Fibroblast of the aortic adventitia (primary cell): ENCODE measurements at places on chromosomes 1 and 21. TPM values are rescaled to one million over a fixed set of nuclear protein-coding genes. Genes with fewer than 3 reads are reported as not detected.
A peak's percentile ranks its signal among the peaks of the same experiment; 100 is the strongest.

- DNase-seq = no peak
Measured at GRCh38 chr1:68800182-68800581, 303.3 kb upstream of the DEPDC1 start.

DNA sequence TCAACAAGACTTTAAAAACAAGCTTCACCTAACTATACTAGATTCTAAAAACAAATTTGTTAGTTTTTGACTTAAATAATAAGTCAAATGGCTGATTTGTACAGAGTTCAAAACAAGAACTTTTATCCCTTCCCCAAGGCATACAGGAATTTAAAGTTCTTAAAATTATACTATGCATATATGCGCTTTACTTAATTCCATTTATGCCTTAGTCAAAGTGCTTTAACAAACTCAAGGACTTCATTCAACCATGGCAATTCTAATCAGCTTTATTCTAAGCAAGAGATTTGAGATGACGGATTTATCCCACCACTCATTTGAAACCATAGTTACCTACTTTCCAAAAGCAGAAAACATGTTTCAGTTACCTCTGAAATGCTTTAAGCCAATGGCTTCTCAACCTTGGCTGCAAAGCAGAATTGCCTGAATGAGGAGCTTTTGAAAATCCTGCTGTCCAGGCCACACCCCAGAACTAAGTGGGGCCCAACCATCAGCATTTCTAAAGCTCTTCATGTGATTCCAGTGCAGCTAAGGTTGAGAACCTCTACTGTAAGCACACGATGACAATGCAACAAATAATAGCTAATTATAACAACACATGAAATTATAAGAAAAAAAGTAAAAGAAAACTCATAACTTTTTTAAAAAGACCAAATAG is 44.6 kb downstream of the TTLL7 start:
- DNase-seq = no peak

GRCh38 chr1:36008546-36009197 is 75.2 kb upstream of the TEKT2 start:
- peak; percentile 70 for DNase-seq

DNA sequence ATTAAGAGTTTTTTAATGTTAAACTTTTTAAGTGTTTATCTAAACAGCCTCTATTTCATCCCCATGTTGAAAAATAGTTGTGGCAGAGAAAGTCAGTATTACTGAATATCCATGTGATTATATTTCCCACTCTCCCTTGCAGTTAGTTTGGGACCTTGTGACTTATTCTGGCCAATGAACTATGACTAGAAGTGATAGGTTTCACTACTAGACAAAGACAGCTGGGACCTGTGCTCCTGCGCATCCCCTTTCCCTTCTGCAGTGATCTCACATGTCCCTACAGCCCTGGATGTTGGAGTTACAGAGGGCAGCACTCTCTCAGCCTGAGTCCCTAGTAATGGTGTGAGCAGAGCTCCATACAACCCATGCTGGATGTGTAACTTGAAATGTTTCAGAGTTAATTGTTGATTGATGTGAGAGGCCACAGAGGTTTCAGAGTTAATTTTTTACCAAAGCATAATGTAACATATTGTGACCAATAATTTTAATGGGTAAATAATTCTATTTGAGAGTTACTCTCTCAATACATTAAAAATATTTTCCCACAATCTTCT is 18.7 kb upstream of the SAMD13 start:
- DNase-seq = no peak

- DNase-seq = no peak
Measured at GRCh38 chr1:44135886-44136285, 5.5 kb downstream of the KLF18 start.

PRELP gene
- total RNA-seq = 1.4 and 3.7 TPM in 2 replicates

RBBP4 gene
- total RNA-seq = 67.7 and 109 TPM in 2 replicates

AKR7A3 gene
- total RNA-seq = 0.36 TPM in 1 of 2 replicates, not detected in the other

SEMA4A gene
- 1.4 and 3.2 TPM in 2 replicates for total RNA-seq

ITLN1 gene
- 0.49 TPM in 1 of 2 replicates, not detected in the other for total RNA-seq

CLEC20A gene
- total RNA-seq = not detected in 2 replicates

DNASE2B gene
- total RNA-seq = not detected in 2 replicates
